ENCODE measurements at places on chromosomes 4 and X. TPM values are rescaled to one million over a fixed set of nuclear protein-coding genes. Genes with fewer than 3 reads are reported as not detected.

TAB3 gene
- 10.4 TPM for total RNA-seq

SLC49A3 gene
- total RNA-seq, result 0.10 TPM

DNAAF6 gene
- not detected for total RNA-seq

EIF1AX gene
- total RNA-seq, result 98.4 TPM

CENPE gene
- total RNA-seq, result 9.0 TPM

BCORL1 gene
- total RNA-seq, result 8.4 TPM

Data from A549 treated with CpdA at 1 μM for 4 hours (cell line).